Retina (tissue), 1 donor: ENCODE measurements at places on chromosomes 3 and 15.

- DNase-seq, result no peak
Observed at GRCh38 chr3:151087648-151088047, 2.2 kb downstream of the MED12L start.

DNA sequence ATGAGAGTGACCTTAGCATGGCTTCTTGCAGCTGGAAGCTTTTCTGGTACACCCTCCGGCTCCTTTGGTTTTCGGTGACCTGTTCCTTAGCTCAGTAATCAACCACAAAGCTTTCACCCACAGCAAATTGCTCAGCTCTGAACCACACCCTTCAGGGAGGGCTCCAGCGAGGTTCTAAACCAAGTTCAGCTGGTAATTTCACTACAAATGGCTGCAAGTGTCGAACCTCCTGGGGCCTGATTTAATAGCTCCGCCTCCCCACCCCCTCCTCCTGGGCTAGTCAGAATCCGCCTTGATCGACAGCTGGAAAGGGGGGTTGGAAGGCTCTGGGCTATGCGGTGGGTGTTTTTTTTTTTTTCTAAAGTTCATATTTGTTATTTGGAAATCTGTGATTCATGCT is 150.9 kb upstream of the MCTP2 start:
- DNase-seq, result no peak

DNA sequence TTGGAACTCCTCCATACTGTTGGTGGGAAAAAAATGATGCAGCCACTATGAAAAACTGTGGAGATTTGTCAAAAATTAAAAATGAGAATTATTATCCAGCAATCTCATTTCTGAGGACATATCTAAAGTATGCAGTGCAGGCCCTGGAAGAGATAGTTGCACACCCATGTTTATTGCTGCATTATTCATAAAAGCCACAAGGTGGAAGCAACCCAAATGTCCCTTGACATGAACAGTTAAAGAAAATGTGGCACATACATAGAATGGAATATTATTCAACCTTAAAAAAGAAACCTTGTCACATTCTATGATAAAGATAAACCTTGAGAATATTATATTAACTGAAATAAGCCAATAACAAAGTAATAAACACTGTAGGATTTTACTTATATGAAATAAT is 80.9 kb upstream of the ARHGEF26 start:
- DNase-seq, result no peak

- no peak for DNase-seq
Observed at GRCh38 chr3:23072693-23073092, 130.4 kb upstream of the UBE2E2 start.

- no peak for DNase-seq
Observed at GRCh38 chr3:98567666-98568270, 25.6 kb downstream of the CPOX start.

- DNase-seq, result no peak
Observed at GRCh38 chr3:11514191-11514821, 129.4 kb downstream of the VGLL4 start.
